HFFc6 (cell line): ENCODE measurements at places on chromosomes 11 and 22.

- no peak for DNase-seq
Measured at GRCh38 chr11:130188585-130189347, 29.2 kb downstream of the ST14 start.

- no peak for DNase-seq
Measured at GRCh38 chr11:85950317-85951048, 95.3 kb downstream of the CCDC83 start.

DNA sequence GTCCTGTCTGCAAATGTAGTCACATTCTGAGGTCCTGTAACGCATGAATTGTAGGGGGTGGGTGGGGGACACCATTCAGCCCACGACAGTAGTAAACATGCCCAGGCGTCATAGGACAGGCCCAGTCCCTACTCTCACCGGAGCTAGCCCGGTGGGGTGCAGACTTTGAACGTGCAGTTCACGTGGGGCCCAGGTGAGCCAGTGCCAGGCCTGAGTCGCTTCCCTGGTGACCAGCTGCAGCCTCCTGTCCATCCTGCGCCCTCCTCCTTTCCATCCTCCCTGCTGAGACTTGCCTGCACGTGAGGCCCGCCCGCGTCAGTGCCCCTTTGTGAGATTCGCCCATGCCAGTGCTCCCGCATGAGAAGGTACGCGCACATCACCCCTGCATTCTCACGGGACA lies 116.8 kb downstream of the WNT7B start:
- DNase-seq, result no peak

GRCh38 chr11:89477175-89477574 lies 14.0 kb downstream of the NOX4 start:
- no peak for DNase-seq

DNA sequence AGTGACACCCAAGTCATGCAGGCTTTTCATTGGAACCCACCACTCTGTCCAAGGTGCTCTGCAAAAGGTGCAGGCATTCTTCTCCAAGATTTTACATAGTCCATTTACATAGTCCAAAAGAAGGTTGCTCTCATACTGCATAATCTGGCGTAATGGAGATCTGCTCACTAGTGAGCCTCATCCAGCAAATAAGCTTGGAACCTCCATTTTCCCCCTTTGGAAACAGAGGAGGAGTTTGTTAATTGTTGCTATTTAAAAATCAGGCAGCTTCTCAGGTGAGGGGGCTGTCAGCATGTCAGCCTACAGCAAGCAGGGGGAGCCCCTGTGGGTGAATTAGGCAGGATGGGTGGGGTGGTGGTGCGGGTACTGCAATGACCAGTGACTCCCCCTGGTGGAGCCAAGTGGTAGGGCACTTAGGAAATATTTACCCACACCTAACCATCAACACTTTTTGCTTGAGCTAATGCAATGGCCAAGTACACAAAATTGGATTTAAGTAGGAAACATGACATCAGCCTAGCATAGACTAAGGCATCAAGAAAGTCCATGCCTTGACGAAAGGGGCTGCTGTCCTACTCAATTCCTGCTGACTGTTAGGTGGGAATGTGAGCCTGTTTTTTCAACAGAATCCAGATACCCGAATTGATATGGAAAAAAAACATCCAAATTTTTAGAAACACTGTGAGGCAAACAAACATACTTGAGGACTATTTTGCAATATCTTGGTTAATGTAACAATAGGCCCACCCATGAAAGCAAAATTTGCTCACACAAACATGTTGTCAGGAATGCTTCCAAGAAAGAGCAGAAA lies 64.5 kb downstream of the AMBRA1 start:
- DNase-seq, result peak; percentile 42

DNA sequence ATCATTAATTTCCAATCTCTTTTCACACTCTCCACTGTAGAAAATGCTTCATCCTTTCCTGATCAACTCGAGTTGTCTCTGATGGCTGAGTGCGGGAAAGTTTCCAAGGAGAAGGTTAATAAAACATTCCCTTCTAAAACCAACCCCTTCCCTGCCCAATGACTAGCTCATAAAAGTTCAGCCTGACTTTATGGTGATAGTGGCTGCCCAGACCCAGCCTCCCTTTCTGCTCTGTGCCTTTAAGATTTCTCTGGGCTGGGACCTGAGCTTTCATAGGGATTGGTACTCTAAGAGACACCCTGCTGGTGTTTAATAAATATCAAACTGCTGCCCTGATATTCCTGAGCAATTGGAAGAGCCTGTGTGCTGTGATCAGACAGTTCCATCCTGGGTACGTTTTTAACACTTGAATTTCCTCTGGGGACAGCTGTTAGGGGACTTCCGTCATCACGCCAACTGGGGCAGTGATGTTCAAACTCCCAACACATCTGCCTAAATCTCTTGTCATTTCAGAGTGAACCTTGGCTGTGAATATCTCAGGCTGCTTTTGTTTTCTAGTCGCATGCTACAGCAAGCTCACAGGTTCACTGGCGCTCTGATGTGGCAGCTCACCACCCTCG lies 195.0 kb upstream of the KIRREL3 start:
- no peak for DNase-seq
